ENCODE measurements at places on chromosomes 4 and X.

- peak; percentile 42 for DNase-seq
Measured at GRCh38 chr4:2942037-2942531, 21.1 kb downstream of the NOP14 start.

DNA sequence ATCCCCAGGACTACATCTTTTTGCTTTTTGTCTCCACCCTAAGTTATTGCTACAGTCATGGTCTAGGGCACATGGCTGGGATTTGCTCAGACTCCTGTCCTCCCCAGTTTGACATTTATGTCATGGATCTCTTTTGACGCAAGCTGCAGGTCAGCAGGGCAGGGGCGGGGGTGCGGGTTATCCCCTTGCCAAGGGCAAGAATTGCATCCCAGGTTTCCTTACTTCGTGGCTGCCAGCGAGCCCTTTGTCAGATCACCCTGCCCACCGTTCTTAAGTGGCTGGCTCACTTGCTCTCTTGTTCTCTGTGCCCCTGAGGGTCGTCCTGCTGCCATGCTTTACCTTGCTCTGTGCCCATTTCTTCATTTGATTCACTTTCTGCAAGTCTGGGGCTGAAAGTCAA, 21.1 kb upstream of the UBA1 start:
- DNase-seq, result no peak

DNA sequence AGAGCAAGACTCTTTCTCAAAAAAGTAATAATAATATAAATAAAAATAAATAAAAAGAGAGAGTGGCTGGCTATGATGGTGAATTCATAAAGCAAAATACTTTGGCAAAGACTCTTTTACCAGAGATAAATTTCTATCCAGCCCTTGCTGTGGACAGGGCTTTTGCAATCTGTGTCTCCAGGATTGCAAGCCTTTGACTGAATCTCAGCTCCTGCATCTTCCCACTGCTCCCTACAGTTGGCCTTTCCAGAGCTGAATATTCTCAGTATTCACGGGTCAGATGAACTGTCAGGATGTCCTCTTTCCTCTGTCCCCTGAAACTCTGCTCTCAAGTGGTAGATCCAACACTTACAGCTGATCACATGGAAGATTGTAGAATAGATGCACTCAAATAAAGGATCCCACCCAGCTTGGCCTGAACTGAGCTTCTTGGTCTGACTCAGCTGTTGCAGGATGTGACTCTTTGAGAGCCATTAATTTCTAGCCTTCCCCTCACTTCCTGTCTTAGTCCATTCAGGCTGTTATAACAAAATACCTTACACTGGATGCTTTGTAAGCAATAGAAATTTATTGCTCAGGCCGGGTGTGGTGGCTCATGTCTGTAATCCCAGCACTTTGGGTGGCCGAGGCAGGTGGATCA, 123.4 kb upstream of the GUCY1A1 start:
- DNase-seq, result no peak

- no peak for DNase-seq
Measured at GRCh38 chrX:19065535-19065934, 56.7 kb downstream of the ADGRG2 start.

GRCh38 chr4:55469979-55470378, 74.2 kb downstream of the TMEM165 start:
- no peak for DNase-seq

DNA sequence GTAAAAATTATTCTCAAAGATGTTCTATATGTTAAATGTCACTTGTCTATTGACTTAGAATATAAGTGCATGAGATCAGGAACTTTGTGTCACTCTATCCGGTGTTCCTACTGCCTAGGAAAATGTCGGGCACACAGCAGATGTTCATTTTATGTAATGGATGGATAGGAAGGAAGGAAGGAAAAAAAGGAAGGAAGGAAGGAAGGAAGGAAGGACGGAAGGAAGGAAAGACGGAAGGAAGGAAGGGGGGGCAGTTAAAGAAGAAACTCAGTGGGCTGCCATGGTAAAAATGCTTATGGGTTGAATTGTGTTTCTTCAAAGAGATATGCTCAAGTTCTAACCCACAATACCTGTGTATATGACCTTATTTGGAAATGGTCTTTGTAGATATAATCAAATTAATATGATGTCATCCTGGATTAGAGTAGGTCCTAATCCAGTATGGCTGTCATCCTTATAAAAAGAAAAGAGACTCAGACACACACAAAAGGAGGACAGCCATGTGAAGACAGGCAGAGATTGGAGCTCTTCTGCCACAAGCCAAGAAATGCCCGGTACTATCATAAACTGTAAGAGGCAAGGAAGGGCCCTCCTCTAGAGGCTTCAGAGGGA, 86.3 kb downstream of the COL25A1 start:
- no peak for DNase-seq

DNA sequence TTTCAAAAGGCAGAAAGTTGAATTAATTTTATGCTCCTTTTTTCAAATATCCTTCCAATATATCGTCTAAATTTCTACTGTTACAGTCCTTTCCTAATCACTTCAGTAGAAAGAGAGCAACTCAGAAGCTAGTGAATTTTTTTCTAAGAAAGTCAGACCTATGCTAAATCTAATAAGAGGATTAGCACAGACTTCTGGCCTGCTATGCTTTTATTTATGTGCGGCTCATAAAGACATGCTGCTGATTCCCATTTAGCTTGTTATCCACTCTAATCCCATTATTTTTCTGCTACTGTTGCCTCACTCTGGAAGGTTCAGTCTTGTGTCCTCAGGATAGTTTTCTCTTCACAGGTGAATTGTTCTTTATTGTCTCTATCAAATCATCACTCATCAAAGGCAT, 473.5 kb upstream of the FAM241A start:
- no peak for DNase-seq

- DNase-seq, result no peak
Measured at GRCh38 chrX:110758781-110759422, 36.7 kb downstream of the CHRDL1 start.

GRCh38 chrX:119880076-119880475, 8.4 kb downstream of the NDUFA1 start:
- DNase-seq, result peak; percentile 30

DNA sequence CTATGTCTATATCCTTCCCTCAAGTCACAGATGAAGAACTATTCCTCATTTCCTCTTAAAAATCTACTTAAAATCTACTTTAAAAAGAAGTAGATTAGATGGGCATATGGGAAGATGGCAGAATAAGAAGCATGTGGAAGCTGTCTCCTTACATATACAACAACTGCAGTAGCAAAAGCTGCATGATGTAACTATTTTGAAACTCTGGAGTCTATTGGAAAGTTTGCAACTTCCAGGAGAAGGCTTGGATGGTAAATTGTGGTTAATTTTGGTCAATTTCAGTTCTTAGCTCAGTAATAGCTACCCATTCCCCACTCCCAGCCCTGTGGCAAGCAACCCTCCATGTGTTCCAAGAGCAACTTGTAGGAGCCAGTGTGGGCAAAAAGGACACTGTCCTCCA, 36.9 kb downstream of the MORC4 start:
- DNase-seq, result no peak

DNA sequence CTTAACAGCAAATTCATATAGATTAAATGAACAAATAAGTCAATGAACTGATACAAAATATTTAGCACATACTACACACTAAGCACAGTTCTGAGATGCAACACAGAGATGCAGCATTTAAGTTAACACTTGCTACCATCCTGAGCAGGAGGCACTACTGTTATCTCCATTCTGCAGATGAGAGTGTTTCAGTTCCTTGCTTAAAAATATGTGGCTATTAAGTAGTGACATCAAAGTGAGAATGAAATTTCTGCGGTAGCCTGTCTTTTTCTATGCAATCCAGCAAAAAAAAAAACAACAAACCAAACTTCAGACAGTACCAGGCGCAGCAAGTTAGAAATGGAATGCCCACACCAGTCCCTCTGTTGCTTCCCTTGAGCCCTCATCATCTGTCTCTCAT, 90.8 kb downstream of the SHISA3 start:
- no peak for DNase-seq
